ENCODE measurements at places on chromosomes 7 and 10.

DNA sequence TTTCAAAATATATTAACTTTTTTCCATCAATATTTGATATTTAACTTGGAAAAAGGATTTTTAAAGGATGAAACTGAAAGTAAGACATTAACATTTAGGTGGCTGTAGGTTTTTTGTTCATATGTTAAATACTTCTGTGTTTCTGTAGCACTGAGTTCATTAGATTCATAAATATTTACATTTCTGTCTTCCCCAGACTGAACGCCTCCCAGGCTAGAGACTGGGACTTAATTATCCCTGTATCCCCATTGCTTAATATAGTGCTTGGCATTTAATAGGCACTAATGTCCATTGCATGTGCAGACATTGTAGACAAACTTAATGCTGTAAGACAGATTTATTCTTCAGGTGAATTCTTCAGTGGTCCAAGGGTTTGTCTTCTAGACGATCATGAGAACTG lies 7.4 kb downstream of the PTPN12 start:
- DNase-seq: no peak

DNA sequence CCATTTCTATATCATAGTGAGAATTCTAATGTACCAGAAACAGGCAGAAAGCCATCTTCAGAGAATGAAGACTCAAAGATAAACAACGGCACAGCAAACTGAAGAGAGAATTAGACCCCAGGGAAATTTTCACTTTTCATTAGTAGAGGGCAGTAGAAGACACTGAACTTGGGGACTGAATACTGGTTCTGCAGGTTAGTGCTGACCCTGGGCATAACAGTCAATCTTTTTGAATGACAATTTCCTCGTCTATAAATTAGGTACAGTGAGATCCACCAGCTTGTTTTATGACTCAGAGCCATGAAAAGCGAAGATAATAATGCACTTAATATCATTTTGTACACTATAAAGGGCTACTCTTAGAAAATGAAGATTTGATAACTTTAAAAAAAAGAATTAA lies 13.7 kb downstream of the FKBP14 start:
- no peak for DNase-seq

DNA sequence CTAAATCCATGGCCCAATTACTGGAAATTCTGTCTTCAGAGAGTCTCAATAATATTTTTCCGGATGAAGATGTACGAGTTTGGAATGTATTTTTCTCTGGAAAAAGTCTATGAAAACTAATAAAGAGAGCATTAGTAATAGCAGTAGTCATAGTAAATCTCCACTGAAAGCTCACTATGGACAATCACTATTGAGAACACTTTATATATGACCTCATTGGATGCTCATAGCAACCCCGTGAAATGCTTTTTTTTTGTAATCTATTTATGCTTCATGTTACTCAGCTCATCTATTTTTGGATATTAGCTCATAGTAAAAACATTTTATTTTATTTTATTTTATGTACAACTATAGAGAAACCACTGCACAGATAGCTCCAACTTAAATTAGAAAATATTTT lies 94.3 kb upstream of the MYO3A start:
- DNase-seq: no peak

DNA sequence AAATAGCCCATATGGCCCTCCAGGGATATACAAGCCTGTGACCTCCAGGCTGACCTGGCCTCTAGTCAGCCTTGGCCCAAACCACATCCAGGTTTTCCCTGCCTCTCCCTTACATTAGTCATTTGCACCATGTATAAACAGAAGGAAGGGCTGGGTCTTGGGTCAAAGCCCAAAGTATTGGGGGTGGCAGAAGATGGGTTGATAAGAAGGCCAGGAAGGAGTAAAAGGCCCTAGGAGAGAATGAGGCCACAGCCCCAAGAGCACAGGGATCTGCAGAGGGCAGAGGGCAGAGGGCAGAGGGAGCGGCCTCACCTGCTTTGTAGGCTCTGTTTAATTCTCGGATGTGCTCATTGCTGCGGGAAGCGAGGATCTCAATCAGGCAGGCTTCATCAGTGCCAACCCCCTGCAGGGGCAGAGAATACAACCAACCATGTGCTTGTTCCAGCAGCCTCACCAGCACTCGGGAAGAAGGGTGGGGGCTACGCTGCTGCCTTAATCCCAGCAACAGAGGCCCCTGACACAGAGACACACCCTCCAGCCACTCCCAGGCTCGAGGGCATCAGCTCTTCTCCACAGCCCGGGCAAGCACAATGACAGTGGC lies 31.3 kb downstream of the PLAC9 start:
- DNase-seq: no peak

GRCh38 chr7:16708511-16708910 lies 45.0 kb upstream of the TSPAN13 start:
- no peak for DNase-seq

DNA sequence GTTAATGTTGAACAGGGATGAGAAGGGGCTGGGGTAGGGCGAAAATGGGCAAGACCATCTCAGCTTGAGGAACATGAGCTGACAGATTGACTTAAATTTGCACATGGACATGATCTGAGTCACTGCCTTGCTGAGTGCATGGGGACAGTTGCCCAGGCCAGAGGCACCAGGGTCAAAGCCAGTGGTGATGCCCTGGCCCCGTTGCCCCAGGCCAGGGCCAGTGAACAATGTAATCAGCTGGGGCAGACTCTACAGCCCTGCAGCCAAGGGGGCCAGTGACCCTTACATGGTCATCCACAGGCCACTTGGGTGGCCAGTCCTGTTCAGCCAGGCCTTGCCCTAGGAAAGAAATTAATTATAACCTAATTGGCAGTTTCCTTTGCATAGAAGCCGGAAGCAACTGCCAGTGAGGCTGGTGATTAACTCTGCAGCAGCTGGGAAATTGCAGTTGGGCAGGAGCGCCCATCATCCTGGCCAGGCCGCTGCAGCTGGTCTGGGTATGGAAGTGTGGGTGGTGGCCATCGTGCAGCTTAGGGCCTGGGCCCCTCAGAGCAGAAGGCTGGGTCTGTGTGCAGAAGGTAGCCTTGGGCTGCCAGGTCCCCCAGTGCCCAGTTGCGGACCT lies 9.6 kb downstream of the RET start:
- no peak for DNase-seq

DNA sequence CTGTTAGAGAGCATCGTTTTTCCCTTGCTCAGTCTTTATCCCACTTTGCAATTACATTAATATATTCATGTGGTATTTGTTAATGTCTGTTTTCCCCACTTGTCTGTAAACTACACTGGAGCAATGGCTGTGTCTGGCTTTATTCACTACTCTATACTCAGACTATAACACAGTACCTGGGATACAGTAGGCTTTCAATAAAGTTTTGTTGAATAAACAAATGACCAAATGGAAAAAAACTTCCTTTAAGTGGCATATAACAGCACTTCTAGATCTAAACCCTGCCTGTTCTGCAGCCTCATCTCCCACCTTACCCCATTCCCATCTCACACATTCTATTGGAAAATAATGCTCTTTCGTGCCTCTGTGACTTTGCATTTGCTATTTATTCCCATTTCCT lies 57.3 kb upstream of the SPOCK2 start:
- DNase-seq: no peak

GRCh38 chr7:157973971-157974677 lies 613.5 kb downstream of the PTPRN2 start:
- no peak for DNase-seq

- DNase-seq: no peak
These were observed 744.2 kb downstream of the GRID1 start for GRCh38 chr10:85622425-85622824.

- no peak for DNase-seq
These were observed 116.6 kb downstream of the TMEM178B start for GRCh38 chr7:141190495-141190894.

- no peak for DNase-seq
These were observed 142.7 kb downstream of the TNS3 start for GRCh38 chr7:47439181-47439667.

- no peak for DNase-seq
These were observed 57.9 kb upstream of the FAM133B start for GRCh38 chr7:92648067-92648466.

GRCh38 chr7:43537765-43538403 lies 45.0 kb upstream of the STK17A start:
- DNase-seq: no peak

GRCh38 chr10:61612009-61612408 lies 50.7 kb upstream of the CABCOCO1 start:
- no peak for DNase-seq

GRCh38 chr7:32069116-32069650 lies 1.0 kb downstream of the PDE1C start:
- DNase-seq: no peak

DNA sequence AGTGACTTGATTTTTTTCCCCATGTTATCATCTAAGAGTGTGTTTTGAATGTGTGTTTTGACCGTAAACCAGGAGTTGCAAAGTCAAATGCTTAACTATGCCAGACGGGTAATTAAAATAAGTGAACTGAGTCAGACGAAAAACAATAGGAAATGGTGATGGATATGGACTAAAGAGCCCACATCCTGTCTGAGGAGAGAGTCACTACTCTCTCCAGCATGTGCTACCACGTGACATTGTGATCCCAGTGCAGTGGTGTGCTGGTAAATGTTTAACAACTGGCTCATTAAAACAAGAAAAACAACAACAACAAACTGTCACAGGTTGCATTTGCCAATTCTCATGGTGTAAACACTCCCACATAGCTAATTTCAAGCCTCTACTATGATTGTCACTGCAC lies 164.3 kb downstream of the SUGCT start:
- no peak for DNase-seq

DNA sequence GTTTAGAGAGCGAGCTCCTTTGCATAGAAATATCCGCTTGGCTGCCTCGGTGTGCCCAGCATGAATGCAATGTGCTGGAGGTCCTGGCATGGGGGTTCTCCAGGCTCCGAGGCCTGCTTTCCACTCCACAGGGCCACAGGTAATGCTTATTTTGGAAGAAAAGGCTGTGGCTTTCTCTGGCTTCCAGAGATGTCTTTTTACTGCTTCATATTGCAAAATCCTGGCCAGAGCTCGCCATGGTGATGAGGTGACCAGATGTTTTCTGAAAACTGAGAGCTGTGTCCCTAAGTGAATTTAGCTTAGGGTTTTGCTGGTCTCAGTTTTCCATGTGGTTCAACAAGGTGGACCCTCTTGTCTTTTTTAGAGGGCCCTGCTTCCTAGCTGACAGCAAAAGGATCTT lies 65.2 kb downstream of the BMPER start:
- DNase-seq: no peak

DNA sequence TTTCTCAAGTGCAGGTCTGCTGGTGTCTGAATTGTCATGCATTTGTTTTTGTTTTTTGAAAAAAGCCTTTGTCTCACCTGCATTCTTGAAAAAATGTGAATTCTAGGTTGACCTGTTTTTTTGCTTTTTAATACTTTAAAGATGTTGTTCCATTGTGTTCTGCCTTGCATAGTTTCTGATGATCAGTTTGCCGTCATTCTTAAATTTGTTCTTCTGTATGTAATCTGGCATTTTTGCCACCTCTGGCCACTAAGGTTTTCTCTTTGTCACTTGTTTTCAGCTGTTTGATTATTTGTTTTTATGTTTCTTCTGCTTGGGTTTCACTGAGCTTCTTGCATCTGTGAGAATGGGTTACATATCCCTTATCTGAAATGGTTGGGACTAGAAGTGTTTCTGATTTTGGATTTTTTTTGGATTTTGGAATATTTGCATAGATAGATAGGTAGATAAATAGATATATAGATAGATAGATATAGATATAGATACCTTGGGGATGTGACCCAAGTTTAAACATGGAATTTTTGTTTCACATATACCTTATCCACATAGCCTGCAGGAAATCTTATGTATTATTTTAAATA lies 16.5 kb downstream of the MGMT start:
- DNase-seq: no peak
